Foreskin fibroblast (primary cell): ENCODE measurements at places on chromosomes 5 and 9.

- no peak for DNase-seq
Measured at GRCh38 chr5:175889910-175890684, 18.7 kb downstream of the CPLX2 start.

- no peak for DNase-seq
Measured at GRCh38 chr9:110912419-110913291, 125.6 kb downstream of the LPAR1 start.

GRCh38 chr5:51986733-51987132, 603.5 kb downstream of the ISL1 start:
- no peak for DNase-seq

- peak; percentile 42 for DNase-seq
Measured at GRCh38 chr5:54645882-54646355, 128.4 kb downstream of the SNX18 start.

DNA sequence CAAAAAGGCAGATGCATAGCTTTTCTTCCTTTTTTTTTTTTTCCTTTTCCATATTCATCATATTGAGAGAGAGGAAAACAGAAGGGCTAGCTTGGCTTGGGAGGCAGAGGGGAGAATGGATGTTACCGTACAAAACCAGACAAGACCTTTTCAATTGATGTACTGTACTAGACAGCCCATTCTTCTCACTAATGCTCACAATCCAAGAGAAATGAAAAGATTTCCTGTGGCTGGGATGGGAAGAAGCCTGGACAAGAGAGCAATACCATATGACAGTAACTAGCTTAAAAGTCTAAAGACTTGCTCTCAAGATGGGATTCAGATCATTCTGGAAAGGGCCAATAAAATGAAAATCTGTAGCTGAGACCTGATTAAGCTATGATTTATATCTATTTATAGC, 3.4 kb downstream of the CEMIP2 start:
- DNase-seq = no peak

- DNase-seq = no peak
Measured at GRCh38 chr5:43833961-43834360, 231.0 kb downstream of the NNT start.

DNA sequence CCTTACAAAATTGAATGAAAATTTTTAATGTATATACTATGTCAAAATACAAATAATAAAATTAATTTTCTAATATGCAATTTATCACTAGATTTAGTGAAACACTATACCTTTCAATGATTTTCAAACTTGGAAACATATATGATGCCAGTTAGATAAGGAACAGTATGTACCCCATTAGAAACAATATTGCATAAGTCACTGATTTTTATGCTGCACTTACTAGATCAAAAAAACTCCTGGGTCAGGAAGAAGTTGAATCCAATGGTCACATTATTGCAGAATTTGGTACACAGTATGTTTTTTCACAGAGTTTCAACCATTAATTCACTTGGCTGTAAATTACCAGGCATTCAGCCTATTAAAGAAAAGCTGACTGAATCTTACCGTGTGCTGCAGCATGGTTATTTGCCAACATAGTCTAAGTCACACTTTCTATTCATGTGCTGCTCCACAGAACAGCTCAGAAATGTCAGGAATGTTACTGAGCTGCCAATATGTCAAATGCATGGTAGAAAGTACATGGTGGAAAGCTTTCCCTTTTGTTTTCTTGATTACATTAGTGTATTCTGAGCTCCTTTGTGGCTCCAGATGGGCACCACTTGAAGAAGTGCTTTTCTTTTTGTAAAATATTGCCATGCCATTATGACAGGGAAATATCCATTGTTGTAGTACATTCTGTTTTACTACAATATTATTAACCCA, 9.9 kb upstream of the PRR16 start:
- DNase-seq = peak; percentile 91

DNA sequence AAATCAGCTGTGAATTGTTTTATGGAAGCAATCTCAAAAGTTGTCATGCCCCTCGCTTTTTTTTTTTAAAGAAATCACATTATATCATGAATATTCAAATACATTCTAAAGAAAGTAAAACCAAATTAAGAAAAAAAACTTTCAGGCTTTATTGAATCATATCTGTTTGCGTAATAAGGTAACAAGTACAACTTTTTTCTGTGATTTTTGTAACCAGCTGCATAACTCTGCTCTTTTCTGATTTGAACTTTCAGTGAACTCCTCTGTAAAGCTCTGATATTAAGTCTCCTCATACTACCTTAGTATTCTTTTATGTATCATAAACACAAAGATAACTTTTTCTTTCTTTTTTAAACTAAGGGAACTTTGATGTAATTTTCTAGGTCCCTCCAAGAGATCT, 65.3 kb downstream of the CWC27 start:
- DNase-seq = no peak

DNA sequence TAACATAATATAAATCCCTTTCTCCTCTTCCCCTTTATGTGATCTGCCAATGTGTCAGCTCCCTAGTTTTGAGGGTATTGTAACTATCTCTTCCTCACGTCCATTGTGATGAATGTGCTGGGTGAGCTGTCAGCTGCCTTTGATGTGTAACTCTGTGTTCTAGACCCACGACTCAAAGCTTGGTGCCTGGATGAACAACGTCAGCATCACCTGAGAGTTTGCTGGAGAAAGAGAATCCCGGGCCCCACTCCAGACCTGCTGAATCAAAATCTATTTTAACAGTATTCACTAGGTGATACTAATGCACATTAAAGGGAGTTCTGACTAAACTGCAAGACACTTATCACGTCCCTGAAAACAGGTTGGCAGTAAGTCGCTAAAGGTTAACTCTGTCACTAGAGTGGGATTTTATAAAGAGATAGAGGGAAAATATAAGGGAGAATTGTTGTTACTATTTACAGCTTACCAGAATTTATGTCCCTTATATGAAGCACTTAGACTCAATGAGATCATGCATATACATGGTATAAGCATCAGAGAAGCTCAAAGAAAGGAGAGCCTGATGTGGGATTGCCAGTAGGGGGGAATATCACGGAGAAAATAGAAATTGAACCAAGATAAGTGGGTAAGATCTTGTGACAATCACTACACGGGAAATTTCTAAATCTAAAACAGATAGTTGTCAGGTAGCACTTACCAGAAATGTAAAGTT, 423.8 kb upstream of the SLC30A5 start:
- DNase-seq = no peak

GRCh38 chr5:148374690-148375360, 8.9 kb upstream of the FBXO38 start:
- peak; percentile 47 for DNase-seq

- no peak for DNase-seq
Measured at GRCh38 chr5:161865510-161865909, 17.6 kb downstream of the GABRA1 start.

GRCh38 chr5:6604341-6604740, 28.5 kb downstream of the NSUN2 start:
- no peak for DNase-seq

DNA sequence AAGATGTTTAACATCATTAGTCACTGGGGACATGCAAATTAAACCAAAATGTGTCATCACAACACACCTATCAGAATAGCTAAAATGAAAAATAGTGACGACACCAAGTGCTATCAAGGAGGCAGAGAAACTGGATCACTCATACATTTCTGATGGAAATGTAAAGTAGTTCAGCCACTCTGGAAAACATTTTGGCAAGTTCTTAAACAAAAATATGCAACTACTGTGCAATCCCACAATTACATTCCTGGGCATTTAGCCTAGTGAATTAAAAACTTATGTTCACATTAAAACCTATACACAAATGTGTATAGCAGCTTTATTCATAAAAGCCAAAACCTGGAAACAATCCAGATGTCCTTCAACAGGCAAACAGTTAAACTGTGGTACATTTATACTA, 53.1 kb downstream of the SVEP1 start:
- DNase-seq = peak; percentile 76

- DNase-seq = no peak
Measured at GRCh38 chr9:27131731-27132130, 22.7 kb downstream of the TEK start.

DNA sequence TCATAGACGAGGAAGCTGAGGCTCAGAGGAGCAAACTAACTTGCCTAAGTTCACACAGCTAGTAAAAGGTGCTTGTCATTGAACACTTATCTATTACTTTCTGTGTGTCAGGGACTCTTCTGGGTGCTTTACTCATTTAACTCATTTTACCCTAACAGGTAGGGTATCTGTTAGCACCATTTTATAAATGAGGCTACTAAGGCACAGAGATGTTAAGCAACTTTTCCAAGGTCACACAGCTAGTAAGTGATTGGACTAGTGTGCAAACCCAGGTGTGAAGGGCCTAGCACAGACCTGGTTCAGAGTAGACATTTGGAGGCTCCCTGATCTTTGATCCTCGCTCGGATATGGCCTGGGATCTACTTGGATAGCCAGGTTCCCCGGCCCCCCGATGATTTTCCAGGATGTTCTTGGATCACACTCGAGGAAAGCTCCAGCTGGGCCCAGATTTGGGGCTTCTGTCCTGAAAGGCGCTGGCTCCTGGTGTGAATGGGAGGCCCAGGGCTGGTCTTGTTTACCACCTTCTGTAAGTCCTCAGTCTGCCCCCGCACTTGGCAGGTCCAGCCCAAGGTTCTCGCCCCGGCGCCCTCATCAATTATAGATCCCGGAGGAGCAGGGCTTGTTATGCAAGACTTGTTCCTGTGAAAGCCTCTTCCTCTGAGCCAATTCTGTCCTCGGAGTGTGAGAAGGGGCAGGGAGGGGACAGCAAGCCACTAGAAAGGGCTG, 37.5 kb downstream of the GSN start:
- DNase-seq = no peak

- DNase-seq = no peak
Measured at GRCh38 chr9:4939118-4939561, 45.9 kb upstream of the JAK2 start.

DNA sequence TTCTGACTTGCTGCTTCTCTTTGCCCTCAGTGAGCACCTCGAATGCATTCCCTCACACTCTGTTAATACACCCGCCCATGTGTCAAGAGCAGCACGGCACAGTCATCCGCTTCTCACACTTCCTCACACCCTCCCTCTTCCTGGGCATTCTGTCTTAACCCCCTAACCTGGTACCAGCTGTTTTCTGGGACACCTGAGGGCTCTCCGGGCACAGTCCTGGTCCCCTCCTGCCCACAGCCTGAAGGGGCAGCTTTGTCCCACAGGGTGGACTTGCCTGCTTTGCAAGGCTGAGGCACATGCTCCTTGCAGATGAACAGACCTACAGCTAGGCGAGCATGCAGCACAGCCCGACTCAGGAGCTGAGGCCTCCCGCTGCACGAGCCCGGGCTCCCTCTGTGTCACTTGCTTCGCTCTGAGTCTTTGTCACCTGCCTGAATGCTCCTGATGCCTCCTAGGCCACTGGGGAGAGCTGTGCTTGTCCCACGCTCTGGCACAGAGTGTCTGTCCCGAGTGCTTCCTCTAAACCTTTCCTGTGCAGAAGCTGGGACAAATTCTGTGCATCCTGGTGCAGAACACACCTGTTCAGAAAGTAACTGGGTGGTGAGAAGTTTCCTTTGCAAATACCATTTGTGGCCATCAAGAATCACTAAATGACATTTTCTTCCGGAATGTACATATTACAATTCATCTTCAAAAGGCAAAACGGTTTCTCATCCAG, 47.8 kb downstream of the AHRR start:
- DNase-seq = peak; percentile 58

- DNase-seq = no peak
Measured at GRCh38 chr9:79433703-79434102, 138.1 kb upstream of the TLE4 start.

GRCh38 chr5:157067005-157067404, 8.1 kb upstream of the HAVCR1 start:
- DNase-seq = no peak

GRCh38 chr9:104746798-104747197, 685 bp upstream of the NIPSNAP3A start:
- DNase-seq = no peak

DNA sequence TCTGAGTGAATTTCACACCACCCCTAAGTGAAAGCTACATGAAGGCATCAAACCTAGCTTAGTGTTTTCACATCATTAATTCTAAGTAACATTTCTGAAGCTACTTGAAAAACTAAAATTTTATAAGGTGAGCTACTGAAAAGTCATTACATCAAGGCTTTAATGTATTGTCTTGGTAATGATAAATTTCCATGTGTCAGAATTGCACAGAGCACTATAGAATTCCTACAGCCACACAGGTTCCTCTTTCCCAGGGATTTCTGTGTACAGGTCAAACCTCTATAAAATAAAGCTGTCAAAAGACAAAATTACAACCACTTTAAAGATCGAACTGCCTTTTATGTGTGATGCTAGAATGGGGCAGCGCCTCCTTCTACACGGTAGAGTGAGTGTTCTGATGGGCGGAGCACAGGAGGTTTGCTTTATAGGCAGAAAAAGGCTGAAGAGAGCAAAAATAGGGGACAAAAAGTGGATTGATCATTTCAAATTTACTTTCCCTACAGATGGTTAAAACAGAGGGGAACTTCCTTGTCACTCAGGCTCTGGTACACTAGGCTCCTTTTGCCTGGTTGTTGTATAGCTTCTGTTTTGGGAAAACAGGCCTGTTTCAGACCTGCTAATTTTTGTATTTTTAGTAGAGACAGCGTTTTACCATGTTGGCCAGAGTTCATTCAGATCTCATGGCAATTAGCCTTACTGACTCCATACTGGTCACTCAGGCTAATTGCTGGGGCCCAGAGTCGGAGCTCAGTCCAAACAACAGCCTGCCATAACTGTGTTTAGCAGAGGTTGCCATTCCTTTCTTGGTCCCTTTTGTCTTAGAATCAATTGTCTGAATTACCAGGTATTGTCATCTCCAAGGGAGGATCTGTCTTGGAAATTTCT, 102.5 kb upstream of the BASP1 start:
- DNase-seq = no peak

DNA sequence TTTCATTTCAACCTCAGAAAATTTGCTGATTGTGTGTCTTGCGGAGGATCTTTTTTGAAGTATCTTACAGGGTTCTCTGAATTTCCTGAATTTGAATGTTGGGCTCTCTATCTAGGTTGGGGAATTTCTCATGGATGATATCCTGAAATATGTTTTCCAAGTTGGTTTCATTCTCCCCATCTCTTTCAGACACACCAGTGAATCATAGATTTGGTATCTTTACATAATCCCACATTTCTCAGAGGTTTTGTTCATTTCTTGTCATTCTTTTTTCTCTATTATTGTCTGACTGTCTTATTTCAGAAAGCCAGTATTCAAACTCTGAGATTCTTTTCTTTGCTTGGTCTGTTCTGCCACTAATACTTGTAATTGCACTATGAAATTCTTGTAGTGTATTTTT, 456.9 kb downstream of the PRELID2 start:
- DNase-seq = peak; percentile 8

- DNase-seq = no peak
Measured at GRCh38 chr9:19568946-19569345, 160.1 kb downstream of the ACER2 start.

DNA sequence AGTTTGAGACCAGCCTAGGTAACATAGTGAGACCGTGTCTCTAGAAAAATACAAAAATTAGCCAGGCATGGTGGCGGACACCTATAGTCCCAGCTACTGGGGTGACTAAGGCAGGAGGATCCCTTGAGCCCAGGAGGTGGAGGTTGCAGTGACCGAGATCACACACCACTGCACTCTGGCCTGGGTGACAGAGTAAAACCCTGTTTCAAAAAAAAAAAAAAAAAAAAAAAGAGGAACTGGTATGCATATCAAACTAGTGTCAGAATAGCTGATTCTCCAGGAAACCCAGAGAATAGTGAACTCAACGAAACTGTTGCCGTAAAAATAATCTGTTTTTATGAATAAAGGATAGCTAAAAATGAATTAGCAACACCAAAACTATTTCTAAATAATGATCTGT, 126.6 kb upstream of the BASP1 start:
- no peak for DNase-seq

- DNase-seq = no peak
Measured at GRCh38 chr9:101403516-101404285, 5.0 kb downstream of the ZNF189 start.

GRCh38 chr9:121556580-121556979, 56.9 kb upstream of the GGTA1 start:
- peak; percentile 88 for DNase-seq
